ENCODE measurements at places on chromosomes 4 and X.

- DNase-seq: no peak
Observed at GRCh38 chrX:95640226-95640625, 1044.4 kb upstream of the DIAPH2 start.

GRCh38 chr4:29453303-29453820 lies 1266.8 kb upstream of the PCDH7 start:
- DNase-seq: no peak

- DNase-seq: no peak
Observed at GRCh38 chr4:3200423-3201090, 48.4 kb upstream of the MSANTD1 start.

GRCh38 chrX:123745511-123745910 lies 12.7 kb upstream of the THOC2 start:
- no peak for DNase-seq

- DNase-seq: no peak
Observed at GRCh38 chr4:41456559-41457101, 81.3 kb upstream of the LIMCH1 start.

DNA sequence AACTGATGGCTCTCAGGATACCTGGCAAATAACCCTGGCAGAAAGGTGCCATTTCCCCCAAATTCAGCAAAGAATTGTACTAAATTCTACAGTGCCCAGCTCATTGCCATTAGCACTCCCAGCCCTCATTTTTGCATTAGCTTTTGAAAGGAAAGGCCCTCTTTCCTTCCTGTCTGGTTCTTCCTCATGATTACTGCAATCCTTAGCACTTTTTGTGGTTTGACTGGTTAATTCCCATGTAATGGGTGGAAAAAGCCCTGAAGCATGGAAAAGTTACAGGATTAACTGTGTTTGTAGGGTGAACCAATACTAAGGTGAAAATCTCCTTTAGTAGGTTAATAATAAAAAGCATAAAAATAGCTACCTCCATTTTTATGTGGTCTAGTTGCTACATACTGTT lies 139.5 kb downstream of the NPNT start:
- no peak for DNase-seq

DNA sequence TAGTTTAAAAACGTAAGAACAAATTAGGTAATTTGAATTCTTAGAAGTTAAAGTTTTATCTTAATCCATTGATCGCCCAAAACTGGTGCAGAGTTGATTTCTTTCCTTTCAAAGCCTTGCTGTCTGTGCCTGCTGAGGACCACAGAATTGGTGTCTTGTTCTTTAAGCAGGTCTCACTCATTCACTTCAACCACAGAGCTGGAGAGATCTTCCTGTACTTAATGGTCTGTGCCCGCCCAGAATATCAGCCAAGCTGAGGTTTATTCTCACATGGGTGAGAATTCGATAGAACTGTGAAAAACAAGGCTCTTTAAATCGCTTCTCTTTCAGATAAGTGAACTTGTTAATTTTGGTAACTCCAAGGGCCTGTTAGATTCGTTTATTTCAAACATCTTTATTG lies 31.6 kb downstream of the DCUN1D4 start:
- DNase-seq: no peak

GRCh38 chr4:170716868-170717267 lies 627.1 kb upstream of the AADAT start:
- DNase-seq: no peak

DNA sequence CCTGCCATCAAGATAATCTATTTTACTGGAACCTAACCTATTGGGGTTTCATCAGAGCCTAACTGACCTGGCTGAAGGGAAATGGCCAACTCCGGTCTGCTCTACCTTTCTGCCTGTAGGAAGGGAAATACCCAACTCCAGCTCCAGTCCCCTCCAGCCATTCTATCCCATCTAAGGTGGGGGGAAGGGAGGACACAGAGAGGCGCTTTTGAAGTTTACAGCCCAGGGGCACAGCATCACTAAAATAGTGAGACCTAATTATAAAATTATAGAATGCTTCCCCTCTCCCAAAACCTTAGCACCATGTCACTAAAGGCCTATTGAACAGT lies 27.8 kb upstream of the ACSL4 start:
- DNase-seq: no peak

DNA sequence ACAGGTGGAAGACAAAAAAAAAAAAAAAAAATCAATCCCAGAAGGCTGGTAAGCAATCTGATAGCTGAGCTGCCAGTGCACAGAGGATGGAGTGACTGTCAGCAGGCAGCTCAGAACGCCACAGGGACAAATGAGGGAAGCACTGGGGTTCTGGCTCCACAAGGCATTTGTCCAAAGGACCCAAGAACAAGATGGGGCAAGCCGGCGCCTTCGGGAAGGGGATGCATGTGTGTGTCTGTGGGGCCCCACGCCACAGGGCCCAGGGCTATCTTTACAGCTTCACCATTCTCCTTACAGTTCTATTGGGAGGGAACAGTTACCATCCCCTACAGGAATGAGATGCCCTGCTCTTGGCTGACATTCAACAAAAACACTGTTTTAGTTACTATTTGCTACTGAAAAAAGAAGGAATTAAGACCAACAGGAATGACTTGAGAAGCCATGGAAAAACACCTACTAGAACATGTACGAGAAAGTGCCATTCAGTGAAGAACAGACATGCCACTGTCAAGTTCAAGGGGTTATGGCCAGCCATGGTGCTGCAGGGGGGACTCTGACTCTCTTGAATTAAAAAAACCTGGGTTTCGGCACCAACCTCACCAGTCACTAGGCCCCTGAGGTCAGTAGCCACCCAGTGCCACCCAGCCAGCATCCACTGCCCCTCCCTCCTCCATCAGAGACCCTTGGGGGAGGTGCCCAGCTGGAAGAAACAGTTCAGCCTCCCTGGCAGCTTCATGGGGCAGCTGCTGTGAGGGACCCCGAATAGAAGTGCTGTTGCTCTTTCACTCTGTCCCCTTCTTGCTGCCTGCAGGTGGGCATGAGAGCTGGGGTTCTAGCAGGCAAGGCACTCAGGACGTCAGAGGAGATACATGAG lies 18.5 kb downstream of the WDR1 start:
- DNase-seq: no peak

DNA sequence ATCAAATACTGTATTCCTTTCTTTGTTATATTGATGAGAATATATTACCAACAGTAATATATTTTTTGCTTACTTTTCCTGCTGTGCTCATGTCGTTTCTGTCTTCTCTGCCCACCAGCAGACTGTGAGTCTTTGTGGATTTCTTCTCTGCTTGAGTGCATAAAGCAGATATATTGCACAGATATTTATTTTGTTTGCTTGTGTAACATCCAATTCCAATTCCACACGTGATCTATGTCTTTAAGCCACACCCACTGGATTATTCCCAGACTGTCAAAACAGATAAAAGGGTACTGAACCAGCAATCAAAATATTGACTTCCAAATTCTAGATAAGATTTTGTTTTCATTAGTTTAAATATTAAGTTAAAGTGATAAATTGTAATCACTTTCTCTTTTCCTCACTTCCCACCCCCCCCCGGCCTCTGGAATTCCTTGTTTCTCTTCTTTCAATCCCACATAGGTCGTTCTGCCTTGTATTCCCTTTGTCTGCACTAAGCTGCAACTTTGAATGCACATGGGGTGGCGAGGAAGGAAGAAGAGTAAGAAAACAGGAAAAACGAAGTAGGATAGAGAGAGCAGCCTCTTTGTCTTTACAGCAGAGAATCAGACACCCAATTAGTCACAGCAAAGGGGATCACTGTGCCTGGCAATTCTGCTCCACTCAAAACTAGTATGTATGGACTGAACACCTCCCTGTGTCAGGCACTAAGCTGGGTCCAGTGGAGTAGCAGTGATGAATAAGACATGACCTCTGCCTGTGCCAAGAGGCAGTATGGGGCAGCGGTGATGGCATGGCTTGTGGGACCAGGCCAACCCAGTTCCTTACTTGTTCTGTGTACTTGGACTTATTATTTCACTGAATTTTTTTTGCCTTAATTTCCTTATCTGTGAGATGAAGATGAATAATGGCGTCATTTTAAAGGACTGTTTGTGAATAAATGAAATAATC lies at the start of gene ADH1B:
ADH1B (minus strand) TSS at position 161 of the 951 bp plus-strand sequence; CDS start at position 91, 70 bp downstream.
- no peak for DNase-seq

DNA sequence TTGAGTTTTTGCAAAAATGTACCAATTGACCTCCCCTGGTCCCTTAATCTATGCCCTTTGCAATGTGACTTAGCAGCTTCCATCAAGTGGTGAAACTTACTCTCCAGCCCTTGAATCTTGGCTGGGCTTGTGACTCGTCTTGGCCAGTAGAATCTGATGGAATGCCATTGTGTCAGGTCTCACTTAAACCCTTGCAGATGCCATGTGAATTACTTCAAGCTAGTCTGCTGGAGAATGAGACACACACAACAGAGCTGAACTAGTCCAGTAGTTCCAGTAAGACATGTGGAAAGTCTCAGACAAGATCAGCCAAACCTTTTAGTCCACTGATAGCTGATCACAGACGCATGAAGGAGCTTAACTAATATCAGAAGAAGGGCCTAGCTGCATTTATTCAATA lies 567.8 kb upstream of the CPEB2 start:
- no peak for DNase-seq

- no peak for DNase-seq
Observed at GRCh38 chr4:72319601-72320021, 249.4 kb downstream of the ADAMTS3 start.

GRCh38 chr4:162272215-162272614 lies 108.4 kb upstream of the FSTL5 start:
- DNase-seq: no peak

- no peak for DNase-seq
Observed at GRCh38 chrX:45508454-45508853, 307.8 kb upstream of the DIPK2B start.

GRCh38 chrX:153624196-153625091 lies 22.6 kb upstream of the DUSP9 start:
- no peak for DNase-seq

DNA sequence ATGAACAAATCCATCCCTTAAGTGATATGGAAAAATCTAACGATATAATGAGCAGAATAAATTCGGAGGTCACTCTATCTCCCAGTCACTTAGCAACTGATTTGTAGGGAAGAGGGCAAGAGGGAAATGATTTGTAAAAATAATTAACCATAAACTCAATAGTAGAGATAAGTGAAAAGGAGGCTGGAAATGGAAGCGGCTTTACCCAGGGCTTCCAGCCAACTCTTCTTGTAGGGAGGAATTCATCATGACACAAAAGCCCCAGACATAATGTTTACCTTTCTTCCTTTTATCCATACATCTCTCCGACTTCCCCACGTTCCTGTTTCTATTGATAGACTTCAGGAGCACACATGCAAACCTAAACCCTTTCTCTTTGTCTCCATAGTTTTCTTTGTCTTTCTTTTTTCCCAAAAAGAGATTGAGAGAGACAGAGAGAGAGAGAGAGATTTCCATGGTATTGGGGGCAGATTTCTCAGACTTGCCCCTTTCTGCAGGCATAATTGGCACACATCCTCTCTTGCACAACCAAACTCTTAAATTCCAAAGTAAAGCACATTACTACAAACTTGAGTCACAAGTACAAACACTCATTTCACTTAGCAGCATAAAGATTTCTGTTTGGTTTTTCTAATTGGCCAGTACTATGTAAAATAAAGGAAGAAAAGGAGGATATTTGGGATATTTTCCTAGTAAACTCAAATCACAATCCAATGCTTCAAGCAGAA lies 140.9 kb downstream of the MAPK10 start:
- DNase-seq: no peak

GRCh38 chrX:41728125-41728524 lies 4.1 kb downstream of the GPR82 start:
- no peak for DNase-seq

DNA sequence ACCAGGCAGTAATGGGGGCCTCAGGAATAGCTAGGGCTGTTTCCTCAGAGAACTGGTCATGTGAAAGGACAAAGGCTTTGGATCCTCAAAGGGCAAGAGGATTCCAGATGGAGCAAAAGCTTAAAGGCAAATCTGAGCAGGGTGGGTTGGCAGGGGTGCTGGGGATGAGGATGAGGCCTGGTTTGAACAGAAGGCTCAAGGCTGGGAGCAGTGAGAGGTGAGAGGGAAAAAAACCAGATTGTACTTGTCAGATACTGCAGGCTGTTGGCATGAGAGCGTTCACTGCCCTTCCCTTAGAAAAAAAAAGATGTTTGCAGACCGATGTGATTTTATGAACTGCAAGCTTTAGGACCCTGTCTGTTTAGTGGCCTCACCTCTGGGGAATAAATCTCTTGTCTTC lies 75.3 kb upstream of the PLAC1 start:
- no peak for DNase-seq

- no peak for DNase-seq
Observed at GRCh38 chr4:167688660-167689142, 403.6 kb upstream of the ANXA10 start.

GRCh38 chr4:128249787-128250668 lies 37.6 kb downstream of the PGRMC2 start:
- DNase-seq: no peak

DNA sequence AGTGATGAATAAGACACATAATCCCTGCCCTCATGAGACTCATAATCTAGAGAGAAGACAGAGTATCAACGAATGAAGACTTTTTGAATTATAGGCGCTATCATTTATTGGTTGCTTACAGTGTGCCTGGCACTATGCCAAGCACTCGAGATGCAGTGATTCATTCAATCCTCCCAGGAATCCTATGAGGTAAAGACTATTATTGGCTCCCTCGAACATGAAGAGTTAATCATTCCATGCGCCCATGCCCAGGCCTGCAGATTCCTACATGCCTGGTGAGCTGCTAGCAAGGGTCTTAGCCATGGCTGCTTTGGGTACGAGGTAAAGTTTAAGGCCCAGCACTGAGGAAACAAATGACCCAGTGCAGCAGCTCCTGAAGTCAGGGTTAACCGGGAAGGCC lies 47.0 kb downstream of the TEX13B start:
- DNase-seq: no peak

DNA sequence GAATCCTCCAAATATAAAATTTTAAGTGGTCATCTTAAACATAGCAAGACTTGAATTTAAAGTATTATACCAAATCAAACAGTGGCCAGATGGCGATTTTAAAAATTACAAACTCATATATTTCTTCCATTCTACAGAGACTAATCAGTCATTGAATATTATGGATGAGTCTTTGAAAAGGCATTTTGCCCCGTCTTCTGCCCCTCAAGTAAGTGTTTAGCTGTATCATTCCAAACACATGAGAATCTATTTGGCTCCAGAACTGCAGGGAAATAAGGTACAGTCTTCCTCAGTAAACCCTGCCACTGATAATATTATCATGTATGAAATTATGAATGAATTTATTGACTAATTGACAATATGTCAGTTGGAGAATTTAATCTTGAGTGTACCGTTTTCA lies 191.0 kb downstream of the SLC7A11 start:
- DNase-seq: no peak

DNA sequence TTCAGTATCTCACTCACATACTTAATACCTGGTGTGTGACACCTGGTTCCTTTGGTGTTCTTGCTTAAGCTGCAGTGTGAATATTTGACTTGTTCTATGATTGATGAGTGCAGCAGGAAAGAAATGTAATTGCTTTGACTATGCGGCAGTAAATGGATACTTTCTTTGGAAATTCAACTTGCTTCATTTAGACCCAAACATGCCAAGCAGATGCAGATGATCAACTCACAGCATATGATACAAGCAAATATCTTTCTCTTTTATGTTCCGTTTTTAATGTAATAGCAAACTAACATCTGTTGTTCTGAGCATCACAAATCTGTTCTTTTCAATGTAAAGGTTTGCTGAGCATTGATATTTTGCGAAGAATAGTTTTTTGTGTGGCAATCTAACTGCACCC lies 549.5 kb downstream of the C4orf33 start:
- DNase-seq: no peak

- no peak for DNase-seq
Observed at GRCh38 chr4:101914761-101915160, 124.2 kb downstream of the BANK1 start.

- DNase-seq: no peak
Observed at GRCh38 chr4:38386005-38386551, 277.9 kb upstream of the KLF3 start.
